ENCODE measurements at places on chromosomes 3 and 15.
A peak's percentile ranks its signal among the peaks of the same experiment; 100 is the strongest.

DNA sequence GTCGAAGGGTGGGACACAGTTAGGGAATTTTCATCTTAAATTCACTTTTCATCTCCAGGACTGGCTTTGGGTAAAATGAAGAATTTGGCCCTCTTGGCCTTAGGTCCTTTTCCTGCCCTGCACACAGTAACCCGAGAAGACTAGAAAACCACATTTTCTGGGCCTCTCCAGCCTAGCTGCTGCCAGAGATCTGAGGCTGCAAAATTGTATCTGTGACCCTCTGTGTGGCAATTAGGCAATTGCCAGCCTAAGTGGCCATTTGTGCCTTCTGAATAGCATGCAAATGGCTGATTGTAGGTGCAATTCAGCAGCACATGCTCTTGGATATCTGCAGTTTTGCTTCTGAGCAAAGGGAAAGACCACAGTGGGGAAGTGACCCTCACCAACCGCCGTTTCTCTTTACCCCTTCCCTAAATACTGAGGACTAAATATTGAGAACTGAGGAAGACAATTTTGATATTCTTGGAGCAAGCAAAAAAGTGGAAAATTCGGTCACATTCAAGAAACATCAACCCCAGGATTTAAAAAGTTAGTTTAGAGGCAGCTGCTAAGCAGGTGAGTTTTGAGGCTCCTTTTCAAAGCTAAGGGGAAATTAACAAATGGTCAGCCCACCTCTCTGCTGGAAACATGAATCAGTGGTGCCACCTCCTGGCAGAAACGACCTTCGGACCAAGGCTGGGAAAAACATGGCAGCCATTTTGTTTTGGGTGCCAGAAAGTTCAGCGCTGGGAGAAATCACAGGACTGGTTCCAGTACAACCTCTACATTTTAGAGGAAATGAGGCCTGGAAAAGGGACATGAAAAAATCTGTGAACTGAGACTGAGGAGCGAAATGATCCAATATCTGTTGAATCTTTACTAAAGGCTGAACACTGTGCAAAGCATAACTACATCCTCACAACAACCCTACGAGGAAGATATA lies 56.6 kb upstream of the PRTG start:
- DNase-seq = peak; percentile 41

DNA sequence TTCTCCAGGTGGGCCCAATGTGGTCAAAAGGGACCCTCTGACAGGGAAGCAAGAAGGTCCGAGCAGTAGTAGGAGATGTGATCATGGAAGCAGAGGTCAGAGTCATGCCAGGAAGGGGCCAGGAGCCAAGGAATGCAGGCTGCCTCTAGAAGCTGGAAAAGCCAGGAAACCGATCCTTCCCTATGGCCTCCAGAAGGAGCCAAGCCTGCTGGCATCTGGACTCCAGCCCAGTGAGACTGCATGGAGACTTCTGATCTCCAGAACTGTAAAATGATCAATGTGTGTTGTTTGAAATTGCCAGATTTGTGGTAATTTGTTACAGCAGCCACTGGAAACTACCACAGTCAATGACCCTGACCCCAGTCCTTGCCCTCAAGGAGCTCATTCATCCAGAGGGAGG lies 56.8 kb upstream of the SPATA12 start:
- no peak for DNase-seq

DNA sequence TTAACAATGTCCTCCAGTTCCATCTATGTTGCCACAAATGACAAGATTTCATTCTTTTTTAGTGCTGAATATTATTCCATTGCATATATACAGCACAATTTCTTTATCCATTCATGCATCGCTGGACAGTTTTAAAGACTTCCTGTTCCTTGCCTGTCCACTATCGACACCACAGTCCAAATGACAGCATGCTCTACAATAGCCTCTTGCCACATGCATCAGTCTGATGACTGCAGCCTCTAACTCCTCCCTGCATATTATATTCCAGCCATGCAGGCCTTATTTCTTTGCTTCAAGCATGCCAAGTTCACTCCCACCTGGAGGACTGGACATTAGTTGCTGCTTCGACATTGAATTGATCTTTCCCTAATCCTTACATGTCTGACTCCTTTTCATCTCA lies 306.2 kb downstream of the FOXP1 start:
- DNase-seq = no peak

DNA sequence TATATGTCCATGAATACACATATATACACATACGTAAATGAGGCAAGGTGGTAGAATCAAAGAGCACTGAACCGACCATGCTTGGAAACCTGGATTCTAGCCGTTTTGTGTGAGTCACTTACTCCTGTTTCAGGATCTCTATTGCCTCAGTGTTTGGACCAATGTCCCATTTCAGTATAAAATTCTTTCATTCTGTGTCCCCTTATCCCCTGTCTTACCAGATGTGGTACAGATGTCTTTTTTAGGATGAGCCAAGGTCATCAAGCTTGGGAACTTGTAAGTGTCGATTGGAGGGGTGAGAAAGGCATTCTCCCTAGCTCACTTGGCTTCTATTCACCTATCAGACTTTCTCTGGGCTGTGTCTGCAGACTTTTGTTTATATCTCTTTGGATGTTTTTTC lies 139.9 kb upstream of the CHL1 start:
- no peak for DNase-seq

- no peak for DNase-seq
Observed at GRCh38 chr15:44501768-44502366, 35.1 kb upstream of the EIF3J start.

All from T1000 (cell line).